ENCODE measurements at places on chromosomes 5 and 9.

- no peak for DNase-seq
Observed at GRCh38 chr5:159616952-159617351, 286.7 kb upstream of the IL12B start.

- DNase-seq, result no peak
Observed at GRCh38 chr9:37371565-37372464, 50.7 kb upstream of the GRHPR start.

GRCh38 chr5:133275631-133276030, 223.8 kb downstream of the HSPA4 start:
- DNase-seq, result no peak

- no peak for DNase-seq
Observed at GRCh38 chr5:14728459-14728938, 64.0 kb downstream of the OTULIN start.

GRCh38 chr9:109121232-109121796, 1.6 kb upstream of the TMEM245 start:
- DNase-seq, result no peak

DNA sequence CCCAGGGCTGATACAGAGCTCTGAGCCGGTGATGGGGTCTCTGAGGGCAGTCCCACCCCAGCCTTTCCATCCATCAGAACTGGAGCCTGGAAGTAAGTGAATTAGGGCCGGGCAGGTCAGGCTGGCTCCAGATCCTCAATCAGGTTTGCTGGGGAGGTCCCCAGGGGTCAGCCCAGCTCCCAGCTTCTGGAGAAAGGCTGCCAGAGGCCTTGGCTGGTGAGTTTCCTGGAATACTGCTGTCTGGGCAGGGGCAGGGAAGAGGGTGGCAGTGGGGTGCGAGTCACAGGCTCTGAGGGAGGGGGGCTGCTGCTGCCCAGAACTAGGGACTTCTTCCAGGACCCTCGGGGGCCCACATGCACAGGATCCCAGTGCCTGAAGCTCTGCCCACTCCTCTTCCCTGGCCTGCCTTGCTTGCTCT, 200.6 kb upstream of the MVB12B start:
- DNase-seq, result no peak

DNA sequence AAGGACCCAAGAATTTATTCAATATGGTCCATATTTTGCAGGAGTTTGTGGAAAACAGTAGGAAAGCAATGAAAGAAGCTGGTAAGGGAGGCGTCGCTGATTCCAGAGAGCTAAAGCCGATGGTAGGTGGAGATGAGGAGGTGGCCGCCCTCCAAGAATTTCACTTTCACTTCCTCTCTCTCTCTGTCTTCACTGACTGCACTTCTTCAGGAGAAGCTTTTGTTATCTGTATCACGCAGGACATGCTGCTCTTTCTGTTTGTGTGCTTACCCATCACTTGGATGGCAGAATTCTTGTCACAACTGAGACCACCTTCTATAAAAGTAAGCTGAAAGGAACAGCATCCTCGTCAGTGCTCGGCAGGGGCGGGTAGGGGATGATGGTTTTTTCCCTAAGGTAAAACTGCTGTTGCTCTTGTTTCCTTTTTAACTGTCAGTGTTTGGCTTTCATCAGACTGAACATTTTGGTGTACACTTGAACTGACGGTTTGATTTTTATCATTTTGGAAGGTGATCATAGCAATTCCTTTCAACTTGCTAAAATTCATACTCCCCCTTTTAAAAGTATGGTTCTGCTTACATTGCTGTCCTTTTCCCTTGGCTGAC, 62.4 kb upstream of the FSD1L start:
- no peak for DNase-seq

DNA sequence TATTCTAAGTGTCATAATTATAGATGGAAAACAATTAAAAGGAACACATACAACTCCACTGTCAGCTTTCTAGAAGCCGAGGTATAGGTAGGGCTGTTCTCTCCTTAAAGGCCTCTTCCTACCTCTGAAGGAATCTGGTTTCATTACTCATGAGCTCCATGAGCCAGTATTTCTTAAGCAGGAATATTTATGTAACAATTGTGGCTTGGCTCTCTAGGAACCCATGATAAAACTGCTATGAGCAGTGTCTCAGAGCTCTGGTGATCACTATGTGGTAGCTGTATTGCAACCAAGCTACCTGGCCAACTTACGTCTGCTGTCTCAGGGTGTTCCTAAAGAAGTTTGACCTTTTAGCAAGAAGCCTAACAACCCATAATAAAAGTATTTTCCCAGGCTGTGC, 157.7 kb downstream of the CEP120 start:
- DNase-seq, result no peak

DNA sequence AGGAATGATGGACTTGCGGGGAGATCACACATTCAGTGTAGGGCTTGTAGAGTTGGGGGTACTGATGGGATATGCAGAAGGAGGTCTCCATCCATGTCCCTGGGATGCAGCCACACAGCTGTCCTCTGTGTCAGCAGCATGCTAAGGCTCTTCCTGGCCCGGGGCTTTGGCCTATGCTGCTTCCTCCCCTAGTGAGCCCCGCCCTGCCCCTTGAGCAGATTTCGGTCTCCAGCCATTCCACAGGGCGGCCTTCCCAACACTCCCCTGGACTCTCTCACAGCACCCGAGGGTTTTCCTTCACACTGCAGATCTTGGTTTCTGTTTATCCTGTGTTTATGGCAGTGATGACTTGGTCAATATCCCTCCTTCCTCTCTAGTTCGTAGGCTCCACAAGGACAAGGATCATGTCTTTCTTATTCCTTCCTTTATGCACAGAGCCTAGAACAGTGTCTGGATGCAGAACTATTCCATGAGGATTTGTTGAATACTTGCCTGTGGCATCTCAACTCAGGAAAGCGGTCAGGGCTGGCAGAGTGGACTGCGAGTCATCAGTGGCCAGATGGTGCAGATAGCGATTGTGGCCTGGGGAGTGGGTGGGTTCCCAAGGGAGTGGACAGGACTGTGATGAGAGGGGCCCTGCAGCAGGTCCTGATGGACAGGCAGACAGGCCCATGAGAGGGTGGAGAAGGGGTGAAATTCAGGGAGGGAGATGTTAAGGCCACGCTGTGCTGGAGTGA, 114.2 kb downstream of the RGS3 start:
- DNase-seq, result no peak

DNA sequence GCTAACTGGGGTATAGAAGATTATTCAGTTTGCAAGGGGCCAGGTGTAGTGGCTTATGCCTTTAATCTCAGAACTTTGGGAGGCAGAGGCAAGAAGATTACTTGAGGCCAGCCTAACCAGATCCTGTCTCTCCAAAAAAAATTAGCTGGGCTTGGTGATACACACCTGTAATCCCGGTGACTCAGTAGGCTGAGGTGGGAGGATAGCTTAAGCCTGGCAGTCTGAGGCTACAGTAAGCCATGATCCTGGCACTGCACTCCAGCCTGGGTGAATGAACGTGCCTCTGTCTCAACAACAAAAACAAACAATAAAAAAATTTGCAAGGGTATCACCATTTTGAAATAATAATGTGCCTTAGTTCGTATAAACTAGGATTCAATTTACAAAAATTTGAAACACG, 51.3 kb downstream of the BAAT start:
- no peak for DNase-seq

DNA sequence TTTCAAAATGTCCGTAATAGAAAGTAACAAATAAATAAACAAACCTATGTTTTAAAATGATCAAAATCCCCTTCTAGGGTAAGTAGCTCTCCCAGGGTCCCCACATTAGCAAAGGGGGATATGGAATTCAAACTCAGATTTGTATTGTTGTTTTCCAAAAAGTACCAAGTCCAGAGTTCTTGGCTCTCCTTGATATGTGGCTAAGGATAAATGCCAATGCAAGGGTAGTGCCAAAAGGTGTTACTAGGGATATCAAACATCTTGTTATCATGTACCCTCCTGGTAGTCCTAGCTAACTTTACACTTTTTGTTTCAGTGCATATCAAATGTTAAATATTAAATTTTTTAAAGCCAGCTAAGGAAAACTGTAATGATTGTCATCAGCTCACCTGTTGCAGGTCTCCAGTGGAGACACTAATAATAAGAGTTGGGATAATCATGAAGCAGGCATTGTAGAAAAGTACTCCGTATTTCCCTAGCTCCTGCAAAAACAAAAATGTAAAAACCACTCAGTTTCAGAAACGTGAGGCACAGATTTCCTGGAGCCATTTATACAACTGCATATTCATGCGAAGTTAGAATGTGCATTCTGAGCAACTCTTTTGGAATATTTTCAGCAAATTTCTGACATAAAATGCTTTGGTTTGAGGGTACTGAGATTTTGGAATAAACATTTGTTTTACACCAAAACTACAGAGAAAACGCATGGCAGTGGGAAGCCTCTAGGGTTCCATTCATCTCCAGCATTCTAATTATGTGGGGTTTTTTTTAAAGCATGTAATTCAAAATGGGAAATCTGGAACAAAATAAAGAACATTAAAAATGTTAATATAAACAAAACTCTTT, 39.8 kb downstream of the SLC35D2 start:
- no peak for DNase-seq

DNA sequence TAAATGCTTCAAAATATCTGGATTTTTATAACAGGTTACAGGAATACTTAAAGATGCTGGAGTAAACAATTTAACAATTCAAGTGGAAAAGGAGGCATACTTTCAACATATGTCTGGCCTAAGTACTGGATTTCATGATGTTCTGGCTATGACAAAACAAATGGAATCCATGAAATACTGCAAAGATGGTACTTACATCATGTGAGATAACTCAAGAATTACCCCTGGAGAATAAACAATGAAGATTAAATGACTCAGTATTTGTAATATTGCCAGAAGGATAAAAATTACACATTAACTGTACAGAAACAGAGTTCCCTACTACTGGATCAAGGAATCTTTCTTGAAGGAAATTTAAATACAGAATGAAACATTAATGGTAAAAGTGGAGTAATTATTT, 35.6 kb downstream of the SLC30A5 start:
- DNase-seq, result no peak

DNA sequence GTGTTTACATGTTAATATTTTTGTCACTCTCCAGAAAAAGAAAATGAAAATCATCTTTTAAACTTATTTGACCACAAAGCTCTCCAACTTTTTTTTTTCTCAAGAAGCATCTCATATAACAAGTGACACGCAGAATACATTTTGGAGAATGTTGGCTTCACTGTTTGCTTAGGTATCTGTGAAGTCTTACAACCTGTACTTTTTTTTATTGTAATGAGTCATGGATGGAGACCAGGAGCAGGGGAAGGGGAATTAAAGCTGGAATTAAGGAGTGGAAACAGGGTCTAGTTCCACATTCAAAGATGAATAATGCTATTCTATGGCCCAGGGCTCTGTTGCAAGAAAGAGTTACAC, 211.9 kb downstream of the MAN2A1 start:
- DNase-seq, result no peak

GRCh38 chr5:113063927-113064326, 87.3 kb downstream of the DCP2 start:
- DNase-seq, result no peak

- DNase-seq, result no peak
Observed at GRCh38 chr5:10227379-10227778, 22.3 kb downstream of the ATPSCKMT start.

DNA sequence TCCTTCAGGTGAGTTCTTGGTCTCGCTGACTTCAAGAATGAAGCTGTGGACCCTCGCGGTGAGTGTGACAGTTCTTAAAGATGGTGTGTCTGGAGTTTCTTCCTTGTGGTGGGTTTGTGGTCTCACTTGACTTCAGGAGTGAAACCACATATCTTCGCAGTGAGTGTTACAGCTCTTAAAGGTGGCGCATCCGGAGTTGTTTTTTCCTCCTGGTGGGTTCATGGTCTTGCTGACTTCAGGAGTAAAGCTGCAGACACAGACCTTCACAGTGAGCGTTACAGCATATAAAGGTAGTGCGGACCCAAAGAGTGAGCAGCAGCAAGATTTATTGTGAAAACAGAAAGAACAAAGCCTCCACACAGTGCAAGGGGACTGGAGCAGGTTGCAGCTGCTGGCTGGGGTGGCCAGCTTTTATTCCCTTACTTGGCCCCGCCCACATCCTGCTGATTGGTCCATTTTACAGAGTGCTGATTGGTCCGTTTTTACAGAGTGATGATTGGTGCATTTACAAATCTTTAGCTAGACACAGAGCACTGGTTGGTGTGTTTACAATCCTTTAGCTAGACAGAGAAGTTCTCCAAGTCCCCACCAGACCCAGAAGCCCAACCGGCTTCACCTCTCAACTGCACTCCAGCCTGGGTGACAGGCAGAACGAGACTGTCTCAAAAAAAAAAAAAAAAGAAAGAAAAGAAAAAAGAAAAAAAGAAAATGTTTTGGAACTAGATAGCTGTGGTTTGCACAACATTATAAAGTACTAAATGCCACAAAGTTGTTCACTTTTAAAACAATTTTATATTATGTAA, 9.1 kb upstream of the ERMP1 start:
- no peak for DNase-seq

DNA sequence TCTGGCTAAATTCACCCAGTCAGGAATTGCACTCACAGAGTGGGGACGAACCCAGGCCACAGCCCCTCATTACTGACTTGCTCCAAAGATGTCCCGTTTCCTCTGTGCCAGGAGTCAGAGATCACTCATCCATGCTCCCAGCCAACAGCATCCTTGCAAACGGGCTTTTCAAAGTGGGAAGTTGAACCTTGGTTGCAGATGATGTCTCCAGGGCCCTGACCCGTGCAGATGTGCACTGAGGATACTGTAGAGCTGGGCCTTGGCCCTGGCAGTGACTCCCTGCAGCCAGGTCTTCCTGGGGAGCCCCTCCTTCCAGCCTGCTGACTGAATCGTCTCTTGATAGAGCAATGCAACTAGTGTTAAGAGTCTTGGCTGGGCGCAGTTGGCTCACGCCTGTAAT, 22.3 kb downstream of the TCF7 start:
- no peak for DNase-seq

GRCh38 chr9:126386776-126387175, 60.1 kb downstream of the MVB12B start:
- no peak for DNase-seq

GRCh38 chr5:130974021-130974683, 190.9 kb downstream of the HINT1 start:
- no peak for DNase-seq

- DNase-seq, result no peak
Observed at GRCh38 chr5:5364932-5365331, 57.5 kb upstream of the ICE1 start.

GRCh38 chr5:74465724-74466123, 174.8 kb downstream of the ENC1 start:
- DNase-seq, result no peak

GRCh38 chr9:34426347-34427074, 31.9 kb downstream of the FAM219A start:
- no peak for DNase-seq

GRCh38 chr5:169696621-169697510, 59.8 kb downstream of the DOCK2 start:
- no peak for DNase-seq

- no peak for DNase-seq
Observed at GRCh38 chr5:132493241-132493640, 2.7 kb upstream of the IRF1 start.

GRCh38 chr9:591292-591691, 250.2 kb upstream of the DMRT1 start:
- no peak for DNase-seq

- DNase-seq, result no peak
Observed at GRCh38 chr9:137280474-137281344, 3.2 kb downstream of the TOR4A start.

- no peak for DNase-seq
Observed at GRCh38 chr5:149809931-149810691, 80.0 kb downstream of the PPARGC1B start.

GRCh38 chr9:4661611-4662010, 483 bp upstream of the PLPP6 start:
- DNase-seq, result no peak

GRCh38 chr9:105262497-105262896, 18.0 kb downstream of the SLC44A1 start:
- no peak for DNase-seq

GRCh38 chr9:131240047-131240921, 36.0 kb downstream of the FAM78A start:
- no peak for DNase-seq

GRCh38 chr9:4799033-4799430, 6.3 kb downstream of the RCL1 start:
- no peak for DNase-seq
